Stimulated activated CD4-positive, alpha-beta T cell treated with anti-CD3 and anti-CD28 coated beads, Interleukin-4, amount 100 ng/mL, for 4 hours (primary cell): ENCODE measurements at places on chromosomes 6 and 20.
A peak's percentile ranks its signal among the peaks of the same experiment; 100 is the strongest.

GRCh38 chr6:72262254-72262653 is 359.6 kb upstream of the KCNQ5 start:
- DNase-seq: no peak

- DNase-seq: no peak
These were observed 1.6 kb upstream of the SNX9 start for GRCh38 chr6:157821342-157822033.

DNA sequence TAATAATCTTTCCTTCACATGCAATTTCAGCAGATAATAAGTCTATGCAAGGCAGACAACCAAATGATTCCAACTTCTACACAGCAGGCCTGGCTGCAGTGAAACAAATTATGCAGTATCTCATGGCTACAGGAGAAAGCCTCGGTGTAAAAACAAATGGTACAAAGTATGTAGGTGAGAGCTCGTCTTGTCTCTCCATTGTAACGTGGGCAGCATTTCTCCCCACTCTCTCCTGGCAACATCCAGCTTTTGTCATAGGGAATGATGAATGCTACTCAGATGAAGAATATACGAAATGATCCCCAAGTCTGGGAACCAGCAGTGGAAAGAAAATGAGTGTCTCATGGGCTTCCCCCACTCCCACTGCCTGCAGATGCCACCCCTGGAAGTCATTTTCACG is 32.4 kb downstream of the FYN start:
- no peak for DNase-seq

- no peak for DNase-seq
These were observed 25.9 kb upstream of the ROS1 start for GRCh38 chr6:117451671-117452070.

- DNase-seq: no peak
These were observed 776.0 kb upstream of the MANEA start for GRCh38 chr6:94801344-94801743.

- no peak for DNase-seq
These were observed 92.2 kb upstream of the RSPO3 start for GRCh38 chr6:127026247-127026646.

DNA sequence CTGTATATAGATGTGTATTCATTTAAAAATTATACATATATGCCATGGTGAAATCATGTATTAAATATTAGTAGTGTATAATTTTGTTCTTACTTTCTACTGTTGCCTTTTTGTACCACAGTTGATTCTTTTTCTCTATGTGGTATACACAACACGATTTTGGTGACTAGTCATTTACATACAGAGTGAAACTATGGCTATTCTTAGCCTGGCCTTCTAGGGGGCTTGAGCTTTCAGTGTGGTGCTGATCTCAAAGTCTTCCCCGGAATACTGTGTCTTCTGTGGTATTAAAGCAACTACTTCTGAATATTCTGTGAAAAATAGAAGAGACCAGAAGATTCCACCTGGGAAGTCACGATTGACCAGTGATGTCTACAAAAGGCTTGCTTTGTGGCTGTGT is 301.9 kb downstream of the UTRN start:
- DNase-seq: no peak

DNA sequence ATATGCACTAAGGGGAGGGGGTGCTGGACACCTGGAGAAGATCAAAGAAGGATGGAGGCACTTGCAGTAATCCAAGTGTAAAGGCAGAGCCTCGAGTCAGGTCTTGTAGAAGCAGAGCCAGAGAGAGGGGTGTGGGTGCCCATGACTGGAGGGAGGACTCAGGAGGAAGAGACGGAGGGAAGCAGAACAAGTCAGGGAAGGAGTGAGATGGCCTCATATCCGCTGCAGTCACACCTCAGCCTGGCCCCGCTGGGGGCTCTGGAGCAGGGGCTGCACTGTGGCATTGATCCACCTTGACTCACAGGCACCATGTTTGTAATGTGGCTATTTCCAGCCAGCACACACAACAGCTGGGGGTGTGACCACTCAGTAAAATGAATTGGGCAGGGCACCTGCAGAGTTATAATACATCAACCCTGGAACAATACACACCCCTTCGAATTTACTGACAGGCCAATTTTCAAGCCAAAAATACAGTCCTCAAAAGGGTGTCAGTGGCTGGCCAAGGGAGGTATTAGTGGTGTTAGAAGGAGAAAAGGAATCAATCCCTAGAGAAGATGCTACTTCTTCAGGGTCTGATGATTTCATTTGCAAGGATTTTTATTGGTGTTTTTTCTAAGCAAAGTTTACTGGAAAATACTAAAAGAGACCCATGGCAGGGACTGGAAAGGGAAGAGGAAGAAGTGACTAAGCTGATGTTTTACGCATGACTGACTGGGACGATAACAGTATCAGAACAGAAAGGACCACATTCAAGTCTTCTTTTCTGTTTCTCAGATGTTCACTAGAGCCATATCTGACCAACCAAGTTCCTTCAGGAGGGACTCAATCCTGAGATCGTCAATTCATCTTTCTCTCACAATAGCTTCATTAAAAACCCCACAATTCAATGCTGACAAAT is 18.9 kb upstream of the NXT1 start:
- no peak for DNase-seq

GRCh38 chr6:12170351-12171092 is 119.6 kb upstream of the EDN1 start:
- DNase-seq: no peak

DNA sequence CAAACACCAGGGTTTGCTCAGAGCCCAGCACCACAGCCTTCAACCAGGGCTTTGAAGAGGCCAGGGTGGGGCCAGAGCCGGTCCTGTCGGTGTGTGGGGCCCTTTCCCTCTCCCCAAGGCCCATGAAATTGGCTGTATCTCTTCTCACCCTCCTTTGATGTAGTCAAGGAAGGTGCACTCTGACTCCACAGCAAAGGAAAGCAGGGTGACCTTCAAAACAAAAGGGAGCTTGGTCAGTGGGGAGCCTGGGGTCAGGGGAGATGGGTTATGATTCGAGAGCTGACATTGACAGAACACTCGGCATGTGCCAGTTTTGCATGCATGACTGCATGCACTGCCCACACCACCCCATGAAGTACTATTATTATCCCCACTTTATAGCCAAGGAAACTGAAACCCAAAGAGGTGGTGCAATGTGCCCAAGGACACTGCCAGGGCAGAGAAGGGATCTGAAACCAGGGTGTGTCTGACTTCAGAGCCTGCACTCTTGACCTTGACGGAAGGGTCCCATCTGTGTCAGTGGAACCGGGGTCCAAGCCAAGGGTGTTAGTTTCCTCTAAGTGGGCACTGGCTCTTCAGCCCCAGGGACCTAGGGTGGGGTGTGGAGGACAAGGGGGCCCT is 55.4 kb downstream of the RAB44 start:
- no peak for DNase-seq

DNA sequence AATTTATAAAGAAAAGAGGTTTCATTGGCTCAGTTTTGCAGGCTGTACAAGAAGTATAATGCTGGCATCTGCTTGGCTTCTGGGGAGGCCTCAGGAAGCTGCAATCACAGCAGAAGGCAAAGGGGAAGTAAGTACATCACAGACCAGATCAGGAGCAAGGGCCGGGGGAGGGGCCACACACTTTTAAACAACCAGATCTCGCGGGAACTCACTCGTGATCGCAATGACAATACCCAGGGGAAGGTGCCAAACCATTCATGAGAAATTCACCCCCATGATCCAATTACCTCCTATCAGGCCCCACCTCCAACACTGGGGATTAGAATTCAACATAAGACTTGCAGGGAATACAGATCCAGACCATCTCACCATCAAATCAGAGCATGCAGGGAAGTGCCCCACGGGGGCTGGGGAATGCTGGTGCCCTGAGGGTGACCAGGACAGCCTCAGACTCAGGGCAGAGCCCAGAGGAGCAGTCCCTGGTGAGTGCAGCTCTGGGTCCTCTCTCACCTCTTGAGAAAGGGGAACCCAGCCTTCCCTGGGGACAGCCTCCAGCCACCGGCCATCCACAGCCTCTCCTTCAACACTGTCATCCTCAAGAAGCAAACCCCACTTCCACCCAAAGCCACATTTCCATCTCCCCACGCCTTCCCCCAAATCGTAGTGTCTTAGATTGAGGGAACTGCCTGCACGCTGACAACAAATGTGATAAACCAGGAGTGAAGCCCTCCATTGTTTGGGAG is 80.7 kb downstream of the ANKRD60 start:
- DNase-seq: no peak

DNA sequence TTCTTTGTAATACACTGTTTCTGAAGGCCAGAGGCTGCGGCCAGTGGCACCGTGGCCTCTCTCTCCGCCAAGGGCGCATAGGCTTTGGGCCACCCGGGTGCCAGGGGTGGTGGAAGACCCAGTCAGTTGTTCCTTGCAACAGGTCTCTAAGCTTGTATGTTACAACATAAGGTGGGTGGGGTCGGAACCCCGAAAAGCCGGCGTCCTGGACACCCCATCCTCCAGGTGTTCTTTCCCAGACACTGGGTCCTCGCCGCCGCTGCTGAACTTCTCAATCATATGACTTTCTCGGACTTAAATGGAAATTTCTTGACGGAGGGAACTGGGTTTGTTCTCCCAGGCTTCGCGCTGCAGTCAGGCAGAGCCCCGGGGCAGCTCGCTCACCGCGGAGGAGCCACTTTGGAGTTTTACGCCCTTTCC is 983 bp upstream of the KCNQ5 start:
- peak; percentile 2 for DNase-seq

GRCh38 chr6:152750694-152751093 is at the start of gene VIP:
VIP (plus strand) TSS chr6:152750797; CDS start chr6:152752178, 1,381 bp downstream.
- DNase-seq: no peak

DNA sequence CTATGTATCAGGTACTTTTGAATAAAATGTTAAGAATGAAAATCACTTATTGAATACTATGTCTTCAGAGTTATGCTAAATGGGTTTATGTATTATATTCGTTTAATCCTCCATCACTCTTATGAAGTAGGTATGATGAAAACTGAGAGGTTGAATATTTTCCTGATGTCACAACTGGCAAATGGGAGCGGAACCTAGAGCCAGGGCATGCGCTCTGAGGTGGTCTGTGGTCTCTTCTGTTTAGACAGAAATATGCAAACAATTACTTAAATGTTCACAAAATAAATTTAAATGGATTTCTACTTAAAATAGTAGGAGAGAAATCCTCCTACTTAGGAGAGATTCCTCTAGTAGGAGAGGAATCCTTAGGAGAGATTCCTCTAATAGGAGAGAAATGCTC is 21.3 kb upstream of the UTRN start:
- DNase-seq: no peak

- no peak for DNase-seq
These were observed 27.8 kb upstream of the TCFL5 start for GRCh38 chr20:62889411-62889810.

- DNase-seq: no peak
These were observed 553.0 kb upstream of the ADGRB3 start for GRCh38 chr6:68082086-68082485.

DNA sequence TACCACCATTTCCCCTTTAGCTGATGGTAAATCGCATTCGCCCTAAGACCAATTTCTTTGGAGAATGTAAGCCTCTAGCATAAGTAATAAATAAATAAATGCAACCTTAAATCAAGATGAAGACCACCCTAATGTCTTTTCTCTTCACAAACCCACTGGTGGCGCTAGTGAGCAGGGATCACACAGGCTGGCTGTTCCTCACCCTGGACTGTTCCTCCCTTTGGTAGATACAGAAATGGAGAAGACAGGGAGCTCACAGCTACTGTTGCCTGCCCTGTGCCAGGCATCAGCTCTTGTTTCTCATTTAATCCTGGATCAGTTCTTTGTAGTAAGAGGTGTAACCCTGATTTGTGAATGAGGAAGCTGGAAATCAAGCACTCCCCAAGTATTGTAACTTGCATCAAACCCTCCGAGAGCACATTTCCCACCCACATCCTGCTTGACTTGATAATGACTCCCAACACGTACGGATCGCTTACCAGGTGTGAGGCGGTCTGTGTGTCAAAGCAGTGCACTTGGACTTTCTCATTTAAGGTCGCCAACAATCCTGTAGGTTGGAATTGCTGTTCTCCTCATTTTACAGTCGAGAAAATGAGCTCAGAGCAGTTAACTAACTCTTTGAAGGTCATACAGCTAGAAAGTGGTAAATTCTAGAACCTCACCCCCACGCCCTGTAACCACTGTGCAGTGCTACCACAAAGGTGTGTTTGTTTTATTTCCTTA is 236.1 kb downstream of the TSHZ2 start:
- DNase-seq: peak; percentile 13

- DNase-seq: no peak
These were observed 75.5 kb downstream of the PTPN1 start for GRCh38 chr20:50585678-50586077.

- no peak for DNase-seq
These were observed 68.5 kb downstream of the PLEKHG1 start for GRCh38 chr6:150667977-150668716.

- no peak for DNase-seq
These were observed 586 bp upstream of the NUP153 start for GRCh38 chr6:17707371-17707651.

DNA sequence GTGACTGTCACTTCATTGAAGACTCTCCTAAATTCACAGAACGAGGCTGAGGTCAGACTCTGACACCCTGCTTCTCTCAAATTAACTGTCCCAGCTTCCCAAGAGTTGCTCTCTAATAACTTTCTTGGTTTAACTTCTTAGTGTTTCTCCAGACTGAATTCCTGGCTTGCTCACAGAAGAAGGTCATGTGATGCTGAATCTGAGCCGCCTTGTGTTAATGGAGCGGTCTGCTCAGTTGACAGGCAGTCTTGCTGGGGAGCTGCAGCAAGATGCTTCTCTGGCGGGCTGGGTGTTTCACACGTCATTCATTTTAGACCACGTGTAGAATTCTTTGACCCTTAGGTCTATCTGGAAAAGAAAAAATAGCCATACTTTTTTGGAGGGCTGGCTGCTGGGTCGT is 107.3 kb downstream of the FOXO3 start:
- no peak for DNase-seq

DNA sequence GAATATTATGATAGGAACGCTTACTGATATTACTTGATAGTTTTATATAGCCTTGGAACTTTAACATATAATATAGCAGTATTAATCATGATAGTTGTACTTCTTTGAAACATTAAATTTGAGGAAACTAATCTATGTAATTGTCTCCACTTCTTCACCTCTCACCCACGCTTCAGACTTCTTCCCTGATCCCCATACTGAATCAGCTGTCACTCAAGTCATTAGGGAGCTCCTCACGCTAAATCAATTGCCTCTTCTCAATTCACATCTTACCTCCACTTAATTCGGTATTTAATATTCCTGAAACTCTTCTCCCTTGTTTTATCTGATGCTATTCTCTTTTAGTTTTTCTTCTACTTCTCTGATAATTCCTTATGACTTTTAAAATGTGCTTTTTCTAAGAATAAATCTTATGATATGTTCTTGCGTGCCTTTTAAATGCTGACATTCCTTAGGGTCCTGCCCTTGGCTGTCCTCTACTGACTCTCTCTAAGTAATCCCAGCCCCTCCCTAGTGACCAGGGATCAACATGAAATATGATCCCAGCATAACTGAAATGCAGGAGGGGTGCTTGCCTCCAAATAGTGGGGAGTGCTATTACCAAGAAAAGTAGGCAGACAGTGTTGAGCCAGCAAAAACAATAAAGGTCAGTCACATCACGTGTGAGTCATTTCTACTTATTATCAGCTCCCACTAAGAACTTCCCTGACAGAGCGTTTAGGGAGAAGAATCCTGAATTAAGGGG is 9.9 kb downstream of the ANKRD66 start:
- DNase-seq: no peak
